ENCODE measurements at places on chromosomes 6 and 20.

DNA sequence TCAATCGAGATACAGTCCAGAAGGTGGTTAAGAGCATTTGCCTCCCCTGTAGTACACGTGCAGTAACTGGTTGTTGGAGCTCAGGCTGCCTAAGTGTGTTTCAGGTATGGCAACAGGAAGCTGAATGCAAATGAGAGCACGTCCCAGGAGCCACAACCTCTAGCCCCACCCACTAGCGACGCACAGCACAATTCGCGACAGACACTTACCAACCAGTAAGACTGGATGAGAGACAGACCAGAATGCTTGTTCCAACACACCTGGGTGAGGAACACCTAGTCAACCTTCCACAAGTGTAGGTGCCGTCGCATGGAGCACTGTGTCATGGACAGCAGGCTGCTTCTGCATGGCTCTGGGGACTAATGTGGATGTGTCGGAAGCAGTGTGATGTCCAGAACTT lies 7.2 kb upstream of the SERPINB1 start:
- DNase-seq: peak; percentile 41

DNA sequence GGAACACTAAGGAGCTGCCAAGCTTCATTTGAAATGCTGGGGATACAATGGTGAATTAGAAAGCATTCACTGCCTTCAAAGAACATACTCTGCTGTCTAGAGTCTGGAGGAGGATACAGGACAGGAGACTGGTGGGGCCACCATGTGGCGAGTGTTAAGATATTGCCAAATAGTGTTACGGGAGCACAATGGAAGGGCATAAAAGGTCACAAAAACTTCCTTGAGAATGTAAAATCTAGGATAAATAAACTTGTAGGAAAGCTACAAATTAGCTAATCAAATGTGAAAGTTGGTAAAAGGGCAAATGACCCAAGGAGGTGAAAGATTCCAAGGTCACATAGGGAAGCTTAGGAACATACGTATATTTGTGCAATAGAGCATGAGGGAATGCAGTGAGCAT lies 271.7 kb downstream of the RFPL4B start:
- no peak for DNase-seq

GRCh38 chr6:20461576-20461975 lies 59.9 kb downstream of the E2F3 start:
- no peak for DNase-seq

DNA sequence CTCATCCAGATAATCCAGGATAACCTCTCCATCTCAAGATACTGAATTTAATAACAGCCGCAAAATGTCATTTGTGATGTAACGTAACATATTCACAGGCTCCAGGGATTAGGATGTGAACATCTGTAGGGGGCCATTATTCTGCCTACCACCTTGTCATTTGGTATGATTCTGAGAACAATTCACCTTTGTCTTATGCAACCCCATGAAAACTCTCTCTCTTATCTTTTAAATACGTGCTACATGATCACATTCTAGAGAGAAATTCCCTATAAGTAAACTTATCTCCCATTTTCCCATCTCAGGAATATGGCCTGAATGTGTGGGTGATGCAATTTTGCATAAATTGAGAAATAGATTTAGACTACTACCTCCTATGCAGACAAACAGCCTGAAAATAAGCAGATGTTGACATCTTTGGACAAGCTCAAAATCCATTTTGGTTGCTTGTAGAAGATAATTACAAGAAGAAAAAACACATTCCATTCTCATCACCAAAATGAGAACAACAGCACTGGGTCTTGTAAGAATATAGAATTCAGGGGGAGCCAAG lies 255.4 kb upstream of the STXBP5 start:
- DNase-seq: no peak

DNA sequence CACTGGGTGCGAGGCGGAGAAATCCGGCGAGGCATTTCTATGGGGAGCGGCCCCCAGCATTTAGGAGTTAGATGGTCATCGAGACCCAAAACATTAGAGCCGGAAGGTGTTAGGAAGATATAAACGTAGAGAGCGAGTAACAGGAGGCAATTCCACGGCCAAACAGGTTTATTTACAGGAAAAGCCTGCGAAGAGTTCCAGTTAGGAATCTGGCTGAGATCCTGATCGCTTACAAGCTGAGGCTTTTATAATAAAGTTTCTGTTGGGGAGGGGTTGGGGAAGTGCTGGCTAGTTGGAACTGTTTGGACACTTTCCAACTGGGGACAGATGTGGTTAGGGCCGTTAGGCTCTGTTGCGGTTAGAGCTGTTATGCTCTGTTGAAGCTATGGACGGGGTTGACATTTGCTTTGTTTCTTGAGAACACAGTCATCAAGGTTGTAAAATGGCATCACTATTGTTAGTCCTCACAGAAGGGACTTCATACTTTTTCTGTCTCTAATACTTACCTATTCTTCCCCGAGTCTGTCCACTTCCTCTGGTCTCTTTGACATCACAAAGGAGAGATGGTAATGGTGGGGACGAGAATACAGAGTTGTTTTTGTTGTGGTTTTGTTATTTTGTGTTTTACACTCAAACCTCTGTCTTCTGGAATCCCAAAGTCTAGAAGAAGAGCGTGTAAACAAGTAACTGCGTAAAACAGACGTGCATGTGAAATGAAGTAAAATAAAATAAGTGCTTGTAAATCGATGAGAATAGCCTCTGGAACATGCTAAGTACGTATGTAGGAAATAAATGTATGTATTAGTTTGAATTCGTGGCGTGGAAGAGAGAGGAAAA lies 554 bp upstream of the ZSCAN31 start:
- DNase-seq: no peak

DNA sequence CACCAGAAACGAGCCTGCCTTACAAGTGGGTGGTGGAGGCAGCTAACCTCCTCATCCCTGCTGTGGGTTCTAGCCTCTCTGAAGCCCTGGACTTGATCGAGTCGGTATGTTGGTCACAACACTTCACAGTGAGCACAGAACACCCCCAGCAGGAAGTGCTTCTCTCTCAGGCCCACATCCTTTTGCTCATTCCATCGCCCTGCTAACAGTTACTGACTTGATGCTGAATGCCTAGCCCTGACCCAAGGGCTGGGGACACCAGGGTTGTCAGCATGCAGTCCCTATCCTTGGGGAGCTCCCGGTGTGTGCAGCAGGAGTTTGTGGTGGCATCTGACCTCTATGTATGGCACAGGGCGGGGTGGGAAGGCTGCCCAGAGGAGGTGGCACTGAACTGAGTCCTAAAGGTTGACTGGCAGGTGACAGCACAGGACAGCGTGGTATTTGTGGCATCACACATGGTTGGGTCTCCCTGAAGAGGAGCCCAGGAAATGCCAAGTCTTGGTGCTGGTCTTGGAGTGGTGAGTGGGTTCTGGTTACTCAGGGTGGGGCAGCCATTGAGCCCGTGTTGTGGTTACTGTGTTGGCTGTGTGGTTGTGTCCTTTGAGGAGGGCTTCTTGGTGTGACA lies 26.7 kb downstream of the GTSF1L start:
- DNase-seq: no peak

GRCh38 chr6:24313251-24314141 lies 44.4 kb downstream of the DCDC2 start:
- DNase-seq: no peak

GRCh38 chr6:80767808-80768207 lies 661.3 kb downstream of the BCKDHB start:
- no peak for DNase-seq

DNA sequence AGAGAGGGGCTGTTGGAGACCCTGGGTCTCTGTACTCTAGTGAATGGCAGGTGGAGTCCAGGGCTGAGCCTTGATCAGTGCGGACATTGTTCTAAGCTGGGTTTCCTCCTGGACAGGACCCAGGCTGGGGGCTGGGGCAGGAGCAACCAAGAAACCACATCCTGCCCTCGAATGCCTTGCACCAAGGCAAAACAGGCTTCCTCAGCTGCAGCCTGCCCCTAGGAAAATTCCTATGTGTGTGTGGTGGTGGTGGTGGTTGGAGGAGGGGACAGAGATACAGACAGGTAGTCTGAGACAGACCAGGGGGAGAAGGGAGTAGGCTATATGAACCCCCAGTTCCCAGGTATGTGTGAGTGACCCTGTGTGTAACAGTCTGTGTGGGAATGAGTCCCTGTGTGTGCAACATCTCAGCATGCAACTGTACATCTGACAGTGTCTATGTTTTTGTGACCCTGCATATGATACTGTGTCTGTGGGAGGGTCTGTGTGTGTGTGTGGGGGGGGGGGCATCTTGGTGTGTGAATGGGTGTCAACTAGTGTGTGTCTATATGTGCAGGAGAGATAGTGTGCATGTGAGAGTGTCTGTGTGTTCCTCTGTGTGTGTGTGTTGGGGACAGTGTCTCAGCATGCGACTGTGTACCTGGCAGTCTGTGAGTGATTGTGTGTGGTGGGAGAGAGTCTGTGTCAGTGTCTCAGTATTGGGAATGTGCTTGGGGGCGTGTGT lies 3.0 kb downstream of the GLP1R start:
- no peak for DNase-seq

DNA sequence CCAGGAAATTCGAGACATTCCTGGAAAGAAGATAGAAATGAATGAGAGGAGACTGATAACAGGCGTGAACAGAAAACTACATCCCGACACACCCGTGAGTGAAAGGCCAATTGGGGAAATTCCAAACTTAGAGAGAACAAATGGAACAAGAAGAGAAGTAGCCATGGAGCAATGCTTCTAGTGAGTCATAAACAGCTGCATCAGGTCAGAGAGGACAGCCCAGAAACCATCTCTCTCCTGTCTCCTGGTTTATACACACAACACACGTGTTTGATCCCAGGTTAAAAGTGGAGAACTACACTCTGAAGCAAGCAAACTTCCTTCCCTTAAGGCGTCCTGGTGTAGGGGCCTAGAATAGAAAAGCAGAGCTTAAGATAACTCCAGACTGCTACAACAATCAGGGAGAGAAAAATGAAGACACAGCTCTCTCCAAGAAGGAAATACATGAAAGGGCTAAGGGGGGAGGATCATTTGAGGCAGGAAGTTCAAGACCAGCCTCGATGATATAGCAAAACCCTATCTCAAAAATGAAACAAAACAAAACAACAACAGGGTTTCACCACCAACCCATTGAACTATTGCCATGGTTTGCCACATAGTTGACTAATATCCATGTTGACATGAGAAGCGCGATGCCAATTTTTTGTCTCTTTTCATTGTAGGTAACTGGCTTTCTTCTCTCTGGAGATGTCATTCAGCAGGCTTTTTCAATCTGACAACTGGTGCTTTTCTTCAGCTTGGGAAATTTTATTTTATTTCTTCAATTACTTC lies 26.9 kb downstream of the NRN1 start:
- no peak for DNase-seq

DNA sequence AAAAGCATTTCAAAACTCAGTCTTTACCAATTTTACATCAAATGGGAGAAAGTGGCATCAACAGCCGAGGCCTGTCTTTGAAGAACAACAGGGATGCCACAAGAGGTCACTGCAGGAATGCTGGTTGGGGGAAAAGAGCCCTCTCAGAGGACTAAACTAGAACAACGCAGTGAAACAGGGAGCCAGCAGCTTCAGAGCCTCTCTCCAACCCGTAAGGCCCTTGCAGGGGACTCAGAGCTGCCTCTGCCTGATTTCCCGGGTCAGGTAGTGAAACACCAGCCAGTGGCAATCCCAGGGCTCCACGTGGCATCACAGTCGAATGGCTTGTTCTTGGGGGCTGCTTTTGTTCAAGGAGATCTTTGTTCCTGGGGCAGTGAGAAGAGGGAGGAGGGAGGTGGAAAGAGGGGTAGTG lies 55.0 kb upstream of the KCNK16 start:
- DNase-seq: no peak

- peak; percentile 73 for DNase-seq
These were observed 34.4 kb upstream of the FNDC1 start for GRCh38 chr6:159134701-159135364.

DNA sequence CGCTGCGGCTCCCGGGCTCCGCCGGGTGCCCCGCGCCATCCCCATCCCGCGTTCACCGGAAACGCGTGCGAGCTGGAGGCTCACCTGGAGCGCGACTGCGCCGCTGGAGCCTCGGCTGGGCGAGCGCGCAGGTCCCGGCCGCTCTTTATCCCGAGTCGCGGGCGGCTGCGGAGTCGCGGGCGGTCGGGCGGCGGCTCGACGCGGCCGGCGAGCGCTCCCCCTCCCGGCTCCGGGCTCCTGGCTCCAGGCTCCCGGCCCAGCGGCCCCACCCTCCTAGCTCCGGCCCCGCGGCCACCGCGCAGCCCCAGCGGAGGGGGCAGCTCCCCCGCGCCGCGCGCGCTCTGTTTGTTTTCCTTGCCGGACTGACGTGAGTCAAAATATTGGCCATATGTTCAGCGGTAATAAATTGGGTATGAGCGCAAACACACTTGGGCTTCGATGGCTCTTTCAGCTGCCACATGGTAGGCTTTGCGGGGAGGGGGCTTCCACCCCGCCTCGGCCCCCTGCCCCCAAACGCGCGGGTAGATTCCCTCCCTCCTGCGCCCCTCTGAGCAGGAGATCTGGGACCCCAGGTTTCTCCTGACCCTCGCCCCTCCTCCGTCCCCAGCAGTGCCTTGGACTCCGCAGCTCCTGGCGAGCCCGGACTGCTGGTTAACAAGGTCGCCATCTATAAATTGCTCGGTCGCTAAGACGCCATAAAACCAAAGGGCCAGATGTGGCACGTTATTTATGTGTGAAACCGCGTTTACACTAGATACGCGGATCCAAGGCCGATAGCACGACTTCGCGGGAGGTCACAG lies 8.8 kb upstream of the NKX2-2 start:
- DNase-seq: no peak

GRCh38 chr20:50398821-50399554 lies 111.2 kb upstream of the PTPN1 start:
- no peak for DNase-seq

GRCh38 chr6:105882828-105883227 lies 203.3 kb upstream of the PRDM1 start:
- no peak for DNase-seq

DNA sequence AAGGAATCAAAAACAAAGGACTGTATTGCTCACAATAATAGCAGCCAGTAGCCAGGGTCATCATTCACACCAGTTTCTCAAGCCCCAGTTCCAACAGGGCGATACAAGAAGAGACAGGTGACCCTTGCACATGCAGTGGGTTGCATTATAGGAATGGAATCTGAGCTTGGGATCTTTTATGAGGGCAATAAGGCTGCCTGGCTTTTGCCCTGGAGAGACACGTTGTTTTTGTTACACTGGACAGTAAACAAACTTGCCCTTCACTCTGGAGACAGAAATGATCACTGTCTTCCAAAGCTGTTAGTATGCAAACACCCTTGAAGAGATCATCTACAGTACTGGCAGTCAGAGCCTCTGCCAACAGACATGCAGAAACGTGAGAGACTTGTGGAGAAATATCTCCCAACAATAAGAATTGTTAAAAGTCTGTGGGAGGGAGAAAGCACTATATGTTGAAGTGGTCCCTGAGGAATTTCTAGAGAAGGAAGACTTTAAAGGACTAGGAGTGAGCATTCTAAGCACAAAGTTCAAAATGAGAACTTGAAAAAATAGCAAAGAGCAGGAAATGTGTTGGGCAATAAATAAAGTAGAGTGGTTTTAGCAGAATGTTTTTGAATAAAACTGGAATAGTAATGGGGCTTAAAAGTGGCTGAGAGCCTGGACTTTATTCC lies 6.2 kb upstream of the COL12A1 start:
- DNase-seq: no peak

GRCh38 chr20:43571310-43571709 lies 12.5 kb downstream of the SGK2 start:
- no peak for DNase-seq

- no peak for DNase-seq
These were observed 35.5 kb upstream of the FOXC1 start for GRCh38 chr6:1574083-1574761.

- DNase-seq: no peak
These were observed 35.9 kb downstream of the ID4 start for GRCh38 chr6:19873031-19873430.

Measured in stimulated activated CD4-positive, alpha-beta T cell treated with anti-CD3 and anti-CD28 coated beads, Interleukin-1b, Interleukin-23, amount 100 ng/mL, for 1 hour (primary cell).